ENCODE measurements at places on chromosomes 5 and 9. TPM values are rescaled to one million over a fixed set of nuclear protein-coding genes. Genes with fewer than 3 reads are reported as not detected.

DNA sequence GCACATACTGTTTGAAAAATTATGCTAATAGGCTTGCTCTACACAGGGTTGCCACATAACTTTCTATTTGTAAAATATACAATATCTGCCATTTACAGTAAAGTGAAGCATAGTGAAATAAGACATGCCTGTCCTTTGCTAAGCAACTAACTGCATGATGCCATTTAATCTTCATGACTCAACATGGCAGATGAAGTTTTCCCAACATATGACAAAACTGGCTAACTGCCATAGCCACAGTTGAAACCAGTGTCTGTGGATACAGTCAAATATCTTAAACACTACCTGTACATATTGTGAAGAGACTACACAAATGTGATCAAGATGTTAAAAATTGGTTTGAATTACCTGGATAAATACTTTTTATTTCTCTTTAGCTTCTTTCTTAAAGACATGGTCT lies 3.1 kb upstream of the DMAC1 start:
- H3K4me3 ChIP-seq, result no peak overlapping the region
- H3K27me3 ChIP-seq, result no peaks in the 10 kb centered on the region
- DNase-seq, result no peak
- no peak overlapping the region for H3K27ac ChIP-seq

- no peak for DNase-seq
- H3K27me3 ChIP-seq, result no peaks in the 10 kb centered on the region
- H3K27ac ChIP-seq, result peak overlapping the region; percentile 16
- H3K4me1 ChIP-seq, result no peaks in the 10 kb centered on the region
Measured at GRCh38 chr9:127096208-127096607, 26.2 kb downstream of the ANGPTL2 start.

The ANKRD18A gene
- total RNA-seq, result 0.29 TPM

The PDE8B gene
- total RNA-seq, result 0.79 TPM
